T-helper 2 cell (primary cell): ENCODE measurements at places on chromosomes 6 and 20.
A peak's percentile ranks its signal among the peaks of the same experiment; 100 is the strongest.

GRCh38 chr6:107780226-107780625 is 43.9 kb downstream of the SCML4 start:
- no peak for DNase-seq

GRCh38 chr6:75268121-75268987 is 16.2 kb downstream of the TMEM30A start:
- no peak for DNase-seq

- DNase-seq, result no peak
Measured at GRCh38 chr6:117075218-117075617, 190.1 kb upstream of the VGLL2 start.

- no peak for DNase-seq
Measured at GRCh38 chr6:10361428-10361827, 53.4 kb downstream of the TFAP2A start.

DNA sequence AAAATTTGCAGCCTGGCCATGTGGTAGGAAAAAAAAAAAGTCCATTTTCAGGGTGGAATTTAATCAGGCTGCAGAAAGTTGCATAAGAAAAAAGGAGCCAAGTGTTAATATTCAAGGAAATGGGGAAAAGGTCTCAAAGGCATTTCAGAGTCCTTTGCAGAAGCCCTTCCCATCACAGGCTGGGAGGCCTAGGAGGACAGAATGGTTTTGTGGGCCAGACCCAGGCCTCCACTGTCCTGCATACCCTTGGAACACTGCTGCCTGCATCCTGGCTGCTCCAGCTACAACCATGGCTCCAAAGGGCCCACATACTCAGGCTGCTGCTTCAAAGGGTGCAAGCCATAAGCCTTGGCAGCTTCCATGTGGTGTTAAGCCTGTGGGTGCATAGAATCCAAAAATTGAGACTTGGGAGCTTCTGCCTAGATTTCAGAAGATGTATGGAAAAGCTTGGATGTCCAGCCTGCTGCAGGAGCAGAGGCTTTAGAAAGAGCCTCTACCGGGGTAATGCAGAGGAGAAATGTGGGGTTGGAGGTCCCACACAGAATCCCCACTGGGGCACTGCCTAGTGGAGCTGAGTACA is 239.0 kb upstream of the STXBP5 start:
- no peak for DNase-seq

DNA sequence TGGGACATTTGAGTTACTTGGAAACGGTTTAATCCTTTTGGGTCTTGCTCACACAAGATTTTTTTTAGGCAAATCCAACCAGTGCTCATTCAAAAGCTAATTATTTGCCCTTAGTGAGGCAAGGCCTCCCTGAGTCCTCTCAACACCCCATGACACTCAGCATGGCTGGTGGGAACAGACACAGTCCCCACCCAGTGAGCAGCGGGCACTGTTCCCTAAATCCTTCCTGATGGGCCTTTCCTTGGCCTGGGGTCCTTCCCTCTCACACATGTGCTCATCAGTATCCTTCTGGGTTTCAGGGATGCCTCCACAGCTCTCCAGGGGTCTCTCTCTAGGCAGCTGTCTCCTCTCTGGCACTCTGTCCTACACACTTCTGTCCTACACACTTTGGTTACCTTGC is 28.0 kb downstream of the PLAGL2 start:
- DNase-seq, result no peak

- DNase-seq, result no peak
Measured at GRCh38 chr6:48678390-48678789, 567.4 kb upstream of the PTCHD4 start.

DNA sequence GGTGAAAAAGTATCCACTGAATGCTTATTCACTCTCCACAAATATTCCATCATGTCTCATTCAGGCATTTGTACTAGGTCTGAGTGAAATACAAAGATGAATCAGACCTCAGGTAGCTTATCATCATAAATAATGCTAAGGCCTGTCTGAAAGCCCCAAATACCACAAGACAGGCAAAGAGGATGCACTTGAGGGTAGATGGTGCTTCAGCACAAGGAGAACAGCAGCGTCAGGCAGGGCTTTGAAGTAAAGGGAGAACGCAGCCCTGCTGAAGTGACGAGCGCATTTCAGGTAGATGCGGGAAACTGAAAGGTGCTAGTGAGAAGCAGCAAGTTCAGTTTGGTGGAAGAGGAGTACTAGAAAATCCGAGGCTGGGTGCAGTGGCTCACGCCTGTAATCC is 38.7 kb downstream of the MAP3K5 start:
- no peak for DNase-seq

- no peak for DNase-seq
Measured at GRCh38 chr6:14848019-14848418, 397.9 kb upstream of the JARID2 start.

- DNase-seq, result no peak
Measured at GRCh38 chr6:121932076-121932991, 467.1 kb upstream of the HSF2 start.

DNA sequence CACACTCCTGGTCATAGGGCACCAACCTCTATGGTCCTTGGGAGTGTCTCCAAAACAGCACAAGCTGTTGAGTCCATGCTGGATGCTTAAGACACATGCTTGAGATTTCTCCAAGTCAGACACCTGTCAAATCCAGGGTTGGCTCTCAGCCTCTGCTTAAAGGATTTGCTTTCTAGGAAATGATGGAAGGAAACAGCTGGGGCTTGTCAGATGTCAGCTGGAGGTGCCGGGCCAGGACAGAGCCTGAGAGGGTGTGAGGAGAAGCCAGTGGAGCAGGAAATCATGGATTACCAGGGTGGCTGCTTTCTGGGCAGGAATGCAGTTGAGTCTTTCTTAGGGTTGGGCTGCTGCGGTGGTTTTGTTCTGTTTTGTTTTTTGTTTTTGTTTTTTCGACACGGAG is 83.0 kb upstream of the FAM184A start:
- no peak for DNase-seq

DNA sequence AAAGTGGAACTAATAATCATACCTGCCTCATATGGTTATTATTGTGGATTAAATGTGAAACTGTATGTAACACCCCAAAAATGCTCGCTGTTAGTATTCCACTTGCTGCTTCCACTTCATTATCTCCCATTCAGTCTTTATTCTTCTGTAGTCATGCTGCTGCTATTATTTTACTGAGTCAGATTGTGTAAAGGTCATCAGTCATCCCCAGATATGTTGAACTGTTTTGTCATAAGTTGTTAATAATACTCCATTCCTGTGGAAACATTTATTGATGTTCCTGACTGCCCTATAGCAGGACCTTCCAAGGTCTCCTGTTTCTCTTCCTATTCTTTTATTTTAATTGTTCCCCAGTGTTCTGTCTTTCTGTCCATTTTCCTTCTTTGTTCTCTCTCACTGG is 1148.3 kb downstream of the EPHA7 start:
- no peak for DNase-seq

DNA sequence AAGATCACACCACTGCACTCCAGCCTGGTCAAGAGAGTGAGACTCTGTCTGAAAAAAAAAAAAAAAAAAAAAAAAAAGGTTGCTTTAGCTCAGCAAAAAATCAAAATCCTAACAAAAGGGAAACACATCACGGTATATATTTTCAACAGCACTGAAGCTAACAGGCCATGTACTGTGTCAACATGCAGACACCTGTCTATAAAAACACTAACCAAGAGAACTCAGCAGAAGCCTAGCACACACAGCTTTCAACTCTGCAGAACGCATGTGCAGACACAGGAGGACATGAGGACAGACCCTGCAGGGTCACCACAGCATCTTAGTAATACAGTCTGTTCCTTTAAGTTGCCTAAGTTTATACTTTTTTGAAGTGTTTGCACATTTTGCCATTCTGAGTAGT is 13.5 kb downstream of the NINL start:
- no peak for DNase-seq

DNA sequence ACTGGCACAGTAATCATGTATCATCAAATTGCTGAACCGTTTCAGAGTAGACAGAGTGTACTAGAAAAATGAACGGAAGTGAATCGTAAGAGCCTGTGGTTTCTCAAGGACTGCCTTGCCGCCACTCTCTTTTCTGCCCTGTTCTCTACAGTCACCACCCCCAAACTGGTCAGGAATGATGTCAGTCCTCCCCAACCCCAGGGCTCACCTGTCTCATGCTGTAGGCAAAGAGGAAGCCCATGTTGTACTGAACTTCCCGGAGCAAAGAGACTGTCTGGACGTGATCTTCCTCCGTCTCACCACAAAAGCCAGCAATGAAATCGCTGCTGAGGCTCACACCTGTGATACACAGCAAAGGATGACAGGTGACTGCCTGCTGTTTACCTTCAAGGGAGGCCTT is 31.0 kb downstream of the CDK5RAP1 start:
- DNase-seq, result peak; percentile 78

- DNase-seq, result no peak
Measured at GRCh38 chr20:59039233-59039632, 3.4 kb downstream of the PRELID3B start.

GRCh38 chr6:48818052-48818412 is 645.0 kb downstream of the MMUT start:
- DNase-seq, result no peak

DNA sequence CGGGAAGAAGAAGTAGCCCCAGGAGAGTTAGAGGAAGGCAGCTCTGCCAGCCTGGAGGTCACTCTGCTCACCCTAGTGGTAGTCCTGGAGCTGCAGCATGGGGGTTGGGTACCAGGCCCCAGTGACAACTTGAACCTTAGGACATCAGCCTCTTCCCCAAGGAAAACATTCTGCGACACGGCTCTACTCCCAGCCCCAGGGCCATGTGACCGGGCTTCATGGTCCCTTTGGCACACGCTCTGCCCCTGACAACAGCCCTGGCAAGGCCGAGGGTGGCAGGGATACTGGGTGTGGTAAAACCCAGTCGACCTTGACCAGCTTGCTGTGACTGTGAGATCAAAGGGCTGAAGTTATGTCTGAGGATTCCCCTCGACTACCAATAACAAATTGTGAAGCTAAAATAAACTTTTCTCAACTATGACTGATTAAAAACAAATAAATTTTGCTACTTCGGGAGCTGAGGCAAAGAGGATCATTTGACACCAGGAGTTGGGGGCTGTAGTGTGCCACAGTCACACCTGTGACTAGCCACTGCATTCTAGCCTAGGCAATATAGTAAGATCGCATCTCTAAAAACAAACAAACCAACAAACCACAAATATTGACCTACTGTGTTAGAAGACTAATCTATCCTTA is 24.4 kb upstream of the ARID1B start:
- DNase-seq, result no peak

DNA sequence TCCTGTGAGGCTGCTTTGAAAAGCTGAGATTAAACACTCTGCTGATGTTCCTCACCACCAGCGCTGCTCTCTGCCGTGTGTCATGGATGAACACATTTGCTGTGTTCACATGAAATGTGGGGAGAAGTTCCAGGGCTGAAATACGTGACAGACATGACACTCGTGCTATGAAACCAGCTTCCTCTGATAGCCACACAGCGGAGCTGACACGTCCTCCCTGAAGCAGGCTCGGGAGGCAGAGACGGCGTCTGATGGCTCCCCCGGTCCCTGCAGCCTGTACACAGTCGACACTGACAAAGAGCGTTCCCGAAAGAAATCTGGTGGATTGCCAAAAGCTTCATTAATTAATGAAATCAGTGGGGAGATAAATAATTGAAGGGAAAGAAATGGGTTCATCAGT is 17.5 kb downstream of the AGPAT4 start:
- DNase-seq, result no peak

DNA sequence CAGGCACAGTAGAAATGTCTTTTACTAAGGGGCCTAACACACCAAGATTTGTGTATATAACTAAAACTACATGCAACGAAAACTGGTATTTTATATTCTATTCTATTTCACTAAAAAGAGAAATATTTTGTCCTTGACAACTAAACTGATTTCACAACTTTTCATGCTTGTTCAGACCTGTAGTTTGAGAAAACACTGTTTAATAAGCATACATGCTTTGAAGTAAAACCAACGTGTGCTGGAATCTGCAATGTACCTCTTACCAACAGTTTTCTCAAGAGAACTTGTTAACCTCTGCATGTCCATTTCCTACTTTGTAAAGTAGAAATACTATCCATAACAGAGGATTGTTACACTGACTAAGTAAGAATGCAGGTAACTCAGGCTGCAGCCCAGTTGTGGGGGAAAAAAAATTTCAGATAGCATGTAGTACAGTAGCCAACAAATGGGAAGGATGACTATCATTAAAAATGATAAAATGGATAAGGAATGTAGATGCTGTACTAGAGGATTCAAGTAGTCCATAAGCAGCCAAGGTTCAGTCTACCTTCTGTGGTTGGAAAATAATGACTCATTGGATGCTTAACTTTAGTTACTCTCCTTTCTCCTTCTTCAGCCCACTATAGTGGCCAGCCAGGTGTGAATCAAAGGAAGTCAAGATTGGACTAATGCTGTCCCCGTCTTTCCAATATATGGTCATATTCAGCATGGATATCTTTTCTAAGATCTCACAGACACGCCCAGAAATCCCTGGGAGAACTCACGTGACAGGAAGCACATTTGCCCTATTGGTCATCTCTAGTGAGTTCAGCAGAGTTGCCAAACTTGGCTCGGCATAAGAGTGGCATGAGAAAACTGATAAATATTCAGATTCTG is 65.2 kb downstream of the HFE start:
- no peak for DNase-seq

- no peak for DNase-seq
Measured at GRCh38 chr6:111926731-111927302, 53.6 kb upstream of the FYN start.

- no peak for DNase-seq
Measured at GRCh38 chr6:56843476-56844349, 111.2 kb upstream of the BEND6 start.

GRCh38 chr6:40779409-40779808 is 192.2 kb upstream of the LRFN2 start:
- no peak for DNase-seq
